ENCODE measurements at places on chromosomes 5 and 9. TPM values are rescaled to one million over a fixed set of nuclear protein-coding genes. Genes with fewer than 3 reads are reported as not detected.

DNA sequence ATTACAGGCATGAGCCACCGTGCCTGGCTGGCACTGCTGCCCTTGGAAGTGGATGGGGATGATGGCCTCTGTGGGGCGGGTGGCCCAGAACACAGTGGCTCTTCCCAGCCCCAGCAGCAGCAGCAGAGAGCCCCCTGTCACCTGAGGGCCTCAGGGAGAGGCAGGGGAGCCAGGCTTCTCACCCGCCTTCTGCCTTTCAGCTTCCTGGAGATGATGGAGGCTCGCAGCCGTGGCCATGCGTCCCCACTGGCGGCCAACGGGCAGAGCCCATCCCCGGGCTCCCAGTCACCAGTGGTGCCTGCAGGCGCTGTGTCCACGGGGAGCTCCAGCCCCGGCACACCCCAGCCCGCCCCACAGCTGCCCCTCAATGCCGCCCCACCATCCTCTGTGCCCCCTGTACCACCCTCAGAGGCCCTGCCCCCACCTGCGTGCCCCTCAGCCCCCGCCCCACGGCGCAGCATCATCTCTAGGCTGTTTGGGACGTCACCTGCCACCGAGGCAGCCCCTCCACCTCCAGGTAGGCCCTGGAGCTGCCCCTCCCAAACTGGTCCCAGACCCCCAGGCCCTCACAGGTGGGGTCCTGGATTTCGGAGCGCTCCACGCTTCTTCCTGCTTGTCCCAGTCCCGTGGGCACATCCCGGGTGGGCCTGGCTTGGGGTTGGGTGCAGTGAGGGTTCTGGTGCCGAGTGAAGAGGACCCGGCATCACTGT, 5.0 kb upstream of the AJM1 start:
- no peak for DNase-seq

DNA sequence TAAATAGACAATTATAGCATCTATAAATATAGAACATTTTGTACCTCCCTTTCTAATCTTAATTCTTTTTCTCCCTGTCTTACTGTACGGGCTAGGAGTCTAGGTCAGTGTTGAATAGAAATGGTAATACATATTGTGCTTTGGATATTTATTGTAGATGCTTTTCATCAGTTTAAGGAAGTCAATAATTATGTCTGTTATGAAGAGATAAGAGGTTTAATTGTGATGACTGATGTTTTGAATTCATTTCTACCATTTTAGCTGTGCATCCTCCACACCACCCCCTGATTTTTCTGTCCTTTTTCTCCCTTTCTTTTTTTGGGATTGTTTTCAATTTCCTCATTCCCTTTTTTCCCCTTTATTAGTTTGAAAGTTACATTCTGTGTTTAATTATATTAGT, 95.8 kb downstream of the DOCK2 start:
- no peak for DNase-seq

DNA sequence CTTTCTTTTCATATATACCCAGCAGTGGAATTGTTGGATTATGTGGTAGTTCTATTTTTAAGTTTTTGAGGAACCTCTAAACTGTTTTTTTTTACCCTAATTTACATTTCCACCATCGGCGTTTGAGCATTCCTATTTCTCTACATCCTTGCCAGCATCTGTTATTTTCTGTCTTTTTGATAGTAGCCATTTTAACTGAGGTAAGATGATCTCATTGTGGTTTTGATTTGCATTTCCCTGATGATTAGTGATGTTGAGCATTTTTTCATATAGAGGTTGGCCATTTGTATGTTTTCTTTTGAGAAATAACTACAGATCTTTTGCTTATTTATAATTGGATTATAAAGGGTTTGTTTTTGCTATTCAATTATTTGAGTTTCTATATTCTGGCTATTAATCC, 71.7 kb upstream of the TNC start:
- DNase-seq = no peak

PHYKPL gene
- 31.5 TPM for total RNA-seq

- DNase-seq = no peak
These were observed 10.7 kb upstream of the UBAC1 start for GRCh38 chr9:135971892-135972291.
